ENCODE measurements at places on chromosomes 3 and 15.
A peak's percentile ranks its signal among the peaks of the same experiment; 100 is the strongest.

DNA sequence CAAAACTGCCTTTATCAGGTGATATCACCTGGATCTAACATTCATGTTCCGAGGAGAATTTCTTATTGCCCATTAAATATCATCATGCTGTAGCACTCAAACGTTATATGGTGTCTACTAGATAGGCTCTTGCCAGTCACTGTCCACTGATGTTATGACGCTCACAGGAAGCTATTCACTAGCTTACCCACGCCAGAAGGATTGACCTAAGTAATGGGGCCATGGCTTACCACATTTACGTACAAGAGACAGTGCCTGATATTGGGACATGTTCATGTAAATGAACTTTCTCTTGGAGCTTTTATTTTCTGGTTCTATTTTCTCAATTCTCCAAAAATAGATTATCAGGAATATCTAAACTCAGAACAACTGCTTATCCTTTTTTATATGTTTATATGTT, 91.7 kb upstream of the NAALADL2 start:
- no peak for DNase-seq

DNA sequence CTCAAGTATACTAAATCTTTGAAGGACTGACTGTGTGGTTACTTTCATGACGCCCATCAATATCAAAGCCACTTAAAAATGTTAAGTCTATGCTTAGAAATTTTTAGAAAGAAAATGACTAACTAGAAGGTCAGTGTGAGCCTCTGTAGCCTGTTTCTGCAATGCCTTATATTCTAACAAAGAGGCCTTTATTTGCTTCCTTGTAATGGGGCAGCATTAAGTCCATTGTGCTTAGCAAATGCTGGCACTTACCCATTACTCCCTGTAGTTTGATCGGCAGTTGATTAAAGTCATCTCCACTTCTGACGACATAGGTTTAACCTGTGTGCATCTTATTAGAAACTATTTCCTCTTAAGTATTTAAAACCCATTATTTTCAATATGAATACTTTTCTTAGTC, 91.6 kb upstream of the FAM98B start:
- no peak for DNase-seq

- DNase-seq, result no peak
Observed at GRCh38 chr3:141828890-141829289, 47.6 kb upstream of the ATP1B3 start.

DNA sequence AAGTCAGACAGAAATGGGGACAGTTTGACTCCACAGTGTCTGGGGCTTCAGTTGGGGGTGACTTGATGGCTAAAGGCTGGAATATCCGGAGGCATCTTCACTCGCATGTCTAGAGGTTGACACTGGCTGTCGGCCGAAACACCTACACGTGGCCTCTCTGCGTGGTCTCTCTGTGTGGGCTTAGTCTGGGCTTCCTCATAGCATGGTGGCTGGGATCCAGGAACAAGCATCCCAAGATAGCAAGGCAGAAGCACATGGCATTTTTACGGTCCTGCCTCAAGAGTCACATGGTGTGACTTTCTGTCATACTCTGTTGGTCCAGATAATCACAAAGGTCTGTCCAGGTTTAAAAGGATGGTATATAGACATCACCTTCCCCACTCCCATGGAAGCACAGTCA, 34.5 kb downstream of the MAGI1 start:
- no peak for DNase-seq

GRCh38 chr3:11706604-11707003, 62.9 kb upstream of the VGLL4 start:
- DNase-seq, result no peak

GRCh38 chr15:93500155-93500554, 411.1 kb upstream of the RGMA start:
- no peak for DNase-seq

- no peak for DNase-seq
Observed at GRCh38 chr3:73655197-73655596, 30.5 kb upstream of the PDZRN3 start.

GRCh38 chr3:30694148-30694547, 87.7 kb downstream of the TGFBR2 start:
- no peak for DNase-seq

DNA sequence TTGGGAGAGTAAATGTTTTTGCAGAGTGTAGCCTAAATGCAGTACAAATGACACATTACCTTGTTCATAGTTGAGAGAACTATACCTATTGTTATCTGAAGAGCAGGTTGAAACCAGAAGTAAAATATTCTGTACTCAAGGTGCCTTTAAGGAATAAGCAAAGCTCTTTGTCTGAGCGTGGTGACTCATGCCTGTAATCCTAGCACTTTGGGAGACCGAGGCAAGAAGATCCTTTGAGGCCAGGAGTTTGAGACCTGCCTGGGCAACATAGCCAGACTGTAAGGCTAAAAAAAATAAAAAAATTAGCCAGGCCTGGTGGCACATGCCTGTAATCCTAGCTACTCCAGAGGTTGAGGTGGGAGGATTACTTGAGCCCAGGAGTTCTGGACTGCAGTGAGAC, 2.2 kb upstream of the RNF13 start:
- DNase-seq, result no peak

- no peak for DNase-seq
Observed at GRCh38 chr15:87343966-87344365, 912.6 kb downstream of the NTRK3 start.

DNA sequence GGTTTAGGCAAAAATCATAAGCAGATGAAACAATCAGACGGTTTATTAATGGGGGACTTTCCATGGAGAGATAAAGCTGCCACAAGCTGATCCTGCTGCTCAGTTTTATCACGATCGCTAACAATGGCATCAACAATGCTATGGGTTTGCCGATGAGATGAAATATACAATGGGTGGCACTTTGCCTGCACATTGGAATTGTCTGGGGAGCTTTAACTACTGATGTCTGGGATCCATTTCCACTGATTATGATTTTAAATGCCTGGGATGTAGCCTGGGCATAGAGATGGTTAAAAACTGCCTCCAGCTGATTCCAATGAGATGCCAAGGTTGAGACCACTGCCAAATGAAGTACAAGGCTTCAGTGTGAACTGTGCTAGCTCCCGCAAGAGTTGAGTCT, 30.8 kb downstream of the CRYGS start:
- DNase-seq, result no peak

DNA sequence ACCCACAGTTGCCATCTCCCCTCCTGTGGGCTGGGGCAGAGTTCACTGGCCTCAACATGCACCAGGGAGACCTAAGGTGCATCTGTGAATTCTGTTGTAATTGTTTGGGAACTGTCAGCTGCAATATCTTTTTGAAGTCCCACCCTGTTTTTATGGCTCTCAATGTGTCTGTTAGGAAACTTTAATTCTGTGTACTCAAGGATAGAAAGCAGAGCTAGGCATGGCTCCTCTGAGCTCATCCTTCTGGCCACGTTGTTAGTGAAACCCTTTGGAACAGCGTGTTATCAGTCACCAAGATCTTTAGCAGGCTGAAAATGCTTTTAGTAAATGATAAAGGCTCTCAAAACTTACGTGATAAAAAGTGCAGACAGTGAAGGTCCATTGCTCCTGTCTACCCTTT, 33.6 kb upstream of the MTMR10 start:
- DNase-seq, result no peak

- DNase-seq, result no peak
Observed at GRCh38 chr3:16179771-16180736, 5.6 kb downstream of the GALNT15 start.

GRCh38 chr3:186757686-186758220, 25.6 kb upstream of the EIF4A2 start:
- no peak for DNase-seq

DNA sequence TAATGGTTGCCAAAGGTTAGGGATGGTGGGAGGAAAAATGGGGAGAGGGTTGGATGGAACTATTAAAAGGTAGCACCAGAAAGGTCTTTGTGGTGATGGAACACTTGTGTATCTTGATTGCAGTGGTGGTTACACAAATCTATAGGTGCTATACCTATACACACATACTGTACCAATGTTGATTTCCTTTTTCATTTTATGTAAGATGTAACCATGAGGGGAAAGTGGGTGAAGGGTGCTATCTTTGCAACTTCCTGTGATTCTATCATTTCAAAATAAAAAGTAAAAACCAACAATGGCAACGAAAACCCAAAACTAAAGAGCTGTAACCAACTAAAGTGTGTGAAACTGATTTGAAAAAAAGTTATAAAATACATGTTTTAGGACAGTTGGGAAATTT, 761 bp upstream of the ZNF35 start:
- no peak for DNase-seq

GRCh38 chr15:69509131-69509530, 56.5 kb downstream of the RPLP1 start:
- no peak for DNase-seq

DNA sequence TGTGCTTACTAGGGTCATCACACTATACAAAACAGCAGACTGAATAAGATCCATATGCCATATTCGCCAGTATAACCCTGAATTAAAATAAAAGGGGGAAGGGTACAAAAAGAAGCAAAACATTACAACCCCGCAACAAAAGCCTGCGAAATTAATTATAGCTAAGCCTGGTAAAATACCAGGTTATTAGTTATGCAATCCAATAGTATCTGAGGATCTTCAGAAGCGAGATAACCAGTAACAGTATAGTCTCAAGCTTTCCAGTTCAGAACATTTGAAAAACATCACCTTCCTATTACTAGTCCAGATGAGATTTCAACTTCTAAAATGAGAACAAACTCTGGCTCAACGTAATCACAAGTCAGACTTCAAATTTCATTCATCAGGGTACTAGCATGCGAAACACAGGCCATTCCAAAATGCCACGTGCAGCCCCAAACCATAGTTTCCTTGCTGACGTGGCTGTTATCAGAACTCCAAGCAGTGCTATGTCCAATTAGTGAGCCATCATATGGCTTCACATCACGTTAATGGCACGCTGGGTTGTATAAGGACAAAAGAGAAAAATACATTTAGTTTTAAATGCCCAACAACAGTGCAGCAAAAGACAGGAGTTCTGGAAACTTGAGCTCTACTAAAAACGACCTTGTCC, 1.1 kb downstream of the SSR3 start:
- DNase-seq, result no peak

DNA sequence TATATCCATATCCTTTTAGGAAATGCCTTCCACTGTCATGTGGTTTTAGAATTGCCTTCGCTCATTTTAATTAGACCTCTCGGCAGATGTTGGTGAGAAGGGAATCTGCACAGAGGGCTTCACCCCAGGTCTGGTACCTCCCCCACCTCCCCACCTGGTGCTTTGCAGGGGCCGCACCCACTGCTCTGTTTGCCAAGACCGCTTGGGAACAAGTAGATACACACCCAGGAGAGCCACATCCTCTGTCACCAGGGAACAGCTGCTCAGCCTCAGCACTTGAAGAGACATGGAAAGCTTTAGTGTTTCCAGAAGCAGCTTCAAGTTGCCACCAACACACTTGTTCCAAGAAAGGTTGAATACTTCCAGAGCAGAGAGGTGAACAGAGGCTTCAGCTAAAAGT, 21.8 kb downstream of the LRRC31 start:
- no peak for DNase-seq

DNA sequence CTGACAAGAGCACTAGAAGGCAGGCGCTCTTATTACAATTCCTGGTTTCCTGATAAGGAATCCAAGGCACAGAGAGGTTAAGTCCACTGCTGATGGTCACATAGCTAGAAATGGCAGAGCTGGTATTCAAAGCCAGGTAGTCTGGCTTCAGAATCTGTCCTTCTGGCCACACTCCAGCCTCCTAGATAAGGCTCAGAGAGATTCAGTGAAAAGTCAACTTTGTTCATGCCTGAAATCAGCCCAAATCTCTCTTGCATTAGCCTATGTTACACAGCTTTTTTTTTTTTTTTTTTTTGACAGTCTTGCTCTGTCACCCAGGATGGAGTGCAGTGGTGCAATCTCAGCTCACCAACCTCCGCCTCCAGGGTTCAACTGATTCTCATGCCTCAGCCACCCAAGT, 21.1 kb upstream of the CMTM8 start:
- DNase-seq, result no peak

DNA sequence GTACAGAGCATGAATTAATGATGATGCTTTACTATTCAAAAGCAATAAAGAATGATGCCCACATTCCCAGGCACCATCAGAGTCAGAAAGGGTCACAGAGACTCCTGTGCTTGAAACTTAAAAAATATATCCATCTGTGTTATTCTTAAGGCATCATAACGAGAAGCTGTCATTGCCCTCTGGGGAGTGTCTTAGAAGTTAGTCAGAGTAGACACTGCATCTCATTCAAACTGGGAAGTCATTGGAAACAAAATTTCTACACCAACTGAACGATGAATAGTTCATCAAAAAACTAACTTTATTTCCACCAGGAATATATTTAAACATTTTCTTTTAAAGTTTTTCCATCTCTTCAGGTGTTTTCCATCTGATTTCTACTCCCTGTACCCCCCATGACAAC, 122.9 kb downstream of the RFTN1 start:
- no peak for DNase-seq

GRCh38 chr3:100084100-100084806, 30.0 kb downstream of the FILIP1L start:
- no peak for DNase-seq

DNA sequence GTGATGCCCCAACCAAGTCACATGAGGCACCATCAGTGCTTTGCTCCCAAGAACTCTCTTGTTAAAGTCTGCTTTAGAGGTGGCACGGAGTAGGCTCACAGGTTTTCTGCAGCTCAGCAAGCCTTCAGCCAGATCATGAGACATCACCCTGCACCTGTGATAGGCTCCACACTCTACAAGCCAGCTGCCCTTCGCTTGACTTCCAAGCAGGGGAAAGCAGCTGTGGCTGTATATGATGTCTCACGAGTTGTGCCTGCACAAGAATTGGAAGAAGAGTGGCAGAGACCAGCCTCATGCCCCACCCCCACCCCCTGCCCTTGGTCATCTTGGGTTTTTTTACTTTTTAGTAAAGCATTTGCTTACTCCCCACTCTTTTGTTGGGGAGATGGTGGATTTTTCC, 22.5 kb downstream of the MRPS11 start:
- no peak for DNase-seq

DNA sequence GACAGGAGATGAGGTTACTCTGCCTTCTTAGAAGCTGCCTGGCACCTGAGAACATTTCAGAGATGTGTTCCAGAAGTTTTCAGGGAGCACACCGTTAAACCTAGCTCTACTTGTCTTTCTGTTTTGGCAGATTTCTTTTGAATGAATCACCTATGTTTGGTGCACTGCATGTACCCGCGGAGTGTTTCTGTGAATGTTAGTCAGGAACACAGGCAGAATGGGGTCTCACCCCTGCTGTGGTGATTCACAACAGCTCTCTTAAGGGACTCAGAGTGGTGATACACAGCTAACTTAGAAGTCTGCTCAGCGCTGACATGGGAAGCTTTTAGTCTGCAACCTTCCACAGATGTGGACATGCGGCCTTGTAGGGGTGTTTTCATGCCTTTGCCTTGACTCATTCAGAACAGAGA, 24.0 kb downstream of the TSEN2 start:
- peak; percentile 47 for DNase-seq

- no peak for DNase-seq
Observed at GRCh38 chr15:74817370-74817737, 4.7 kb downstream of the LMAN1L start.

- DNase-seq, result no peak
Observed at GRCh38 chr3:49519916-49520385, 34.3 kb upstream of the BSN start.

GRCh38 chr3:31793821-31794220, 187.2 kb downstream of the OSBPL10 start:
- no peak for DNase-seq

GRCh38 chr3:88005066-88005465, 53.7 kb downstream of the CGGBP1 start:
- no peak for DNase-seq

GRCh38 chr15:45871121-45871855, 236.5 kb downstream of the SQOR start:
- DNase-seq, result no peak
